ENCODE measurements at places on chromosomes 11 and 22.

GRCh38 chr22:43279867-43280522, 63.2 kb downstream of the SCUBE1 start:
- no peak overlapping the region for H3K27ac ChIP-seq
- H3K36me3 ChIP-seq, result no peaks in the 10 kb centered on the region

- no peak overlapping the region for H3K4me3 ChIP-seq
- no peak overlapping the region for H3K27ac ChIP-seq
- H3K36me3 ChIP-seq, result peaks cover 58% of the 10 kb centered on the region
Observed at GRCh38 chr11:123736769-123737168, 4.7 kb downstream of the ZNF202 start.

DNA sequence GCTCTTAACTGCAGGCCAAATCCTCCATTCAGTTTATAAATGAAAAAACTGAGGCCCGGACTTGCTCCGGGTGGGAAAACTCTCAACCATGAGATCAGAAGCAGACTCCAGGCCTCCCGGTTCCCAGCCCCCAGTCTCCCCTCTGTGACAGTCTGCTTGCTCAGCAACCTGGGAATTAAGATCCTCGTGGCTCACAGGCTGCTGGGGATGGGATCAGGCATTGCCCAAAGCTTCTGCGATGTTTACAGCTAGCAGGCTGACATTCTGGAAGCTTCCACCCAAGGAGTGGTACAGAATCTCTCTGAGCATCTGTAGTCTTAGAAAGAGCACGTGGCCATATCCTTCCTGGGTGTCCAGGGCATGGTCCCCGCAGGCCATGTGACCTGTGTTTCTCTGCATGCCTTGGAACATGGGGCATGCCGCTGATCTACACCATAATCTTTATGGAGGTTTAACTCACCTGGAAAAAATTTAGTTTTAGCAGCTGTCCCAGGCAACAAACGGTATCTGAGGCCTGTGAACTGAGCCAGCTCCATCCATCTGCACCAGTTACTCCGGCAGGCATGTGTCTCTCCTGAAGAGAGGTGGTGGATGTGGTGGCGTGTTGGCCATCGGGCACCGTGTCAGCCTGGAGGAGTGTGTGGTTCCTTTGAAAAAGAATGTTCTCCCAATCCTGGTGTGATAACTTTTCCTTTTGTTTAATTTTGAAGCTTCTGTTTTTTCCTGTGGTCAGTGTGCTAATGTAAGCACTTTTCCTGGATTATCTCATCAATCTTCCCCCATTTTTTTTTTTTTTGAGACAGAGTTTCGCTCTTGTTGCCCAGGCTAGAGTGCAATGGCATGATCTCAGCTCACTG, 7.9 kb downstream of the FBLN1 start:
- H3K36me3 ChIP-seq, result peaks cover 15% of the 10 kb centered on the region
- no peaks in the 10 kb centered on the region for H3K27me3 ChIP-seq
- H3K4me1 ChIP-seq, result peaks cover 77% of the 10 kb centered on the region
- DNase-seq, result no peak
- H3K4me3 ChIP-seq, result peak overlapping the region; percentile 42

DNA sequence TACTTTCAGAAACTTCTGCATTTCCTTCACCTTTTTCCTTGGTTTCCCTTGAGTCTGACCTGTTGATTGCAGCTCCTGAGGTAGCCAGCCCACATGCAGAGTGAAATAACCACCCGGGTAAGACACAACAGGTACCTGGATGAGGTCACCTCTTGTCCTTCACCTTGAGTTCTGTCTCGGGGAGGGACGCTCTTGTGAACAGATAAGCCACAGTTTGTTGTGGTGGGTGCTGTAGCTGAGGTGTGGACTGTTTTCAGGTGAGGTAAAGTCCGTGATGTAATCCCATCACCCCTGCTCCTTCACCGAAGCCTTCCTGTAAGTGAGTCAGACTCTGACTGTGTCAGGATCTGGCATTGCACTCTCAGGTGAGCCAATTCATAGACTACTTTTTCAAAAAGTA, 183.1 kb downstream of the NAV2 start:
- peaks cover 35% of the 10 kb centered on the region for H3K4me1 ChIP-seq
- peaks cover 56% of the 10 kb centered on the region for H3K36me3 ChIP-seq
- H3K27me3 ChIP-seq, result peaks cover 2% of the 10 kb centered on the region
- no peak overlapping the region for H3K4me3 ChIP-seq
- DNase-seq, result no peak

GRCh38 chr11:82896183-82896582, 4.0 kb downstream of the PRCP start:
- peaks cover 17% of the 10 kb centered on the region for H3K4me1 ChIP-seq
- H3K27ac ChIP-seq, result no peak overlapping the region
- DNase-seq, result no peak
- no peak overlapping the region for H3K4me3 ChIP-seq
- no peaks in the 10 kb centered on the region for H3K27me3 ChIP-seq
- no peaks in the 10 kb centered on the region for H3K36me3 ChIP-seq

- peak overlapping the region; percentile 81 for H3K4me3 ChIP-seq
- no peak for DNase-seq
- H3K27me3 ChIP-seq, result peaks cover 17% of the 10 kb centered on the region
Observed at GRCh38 chr11:65491163-65491465, 7.7 kb upstream of the MALAT1 start.

DNA sequence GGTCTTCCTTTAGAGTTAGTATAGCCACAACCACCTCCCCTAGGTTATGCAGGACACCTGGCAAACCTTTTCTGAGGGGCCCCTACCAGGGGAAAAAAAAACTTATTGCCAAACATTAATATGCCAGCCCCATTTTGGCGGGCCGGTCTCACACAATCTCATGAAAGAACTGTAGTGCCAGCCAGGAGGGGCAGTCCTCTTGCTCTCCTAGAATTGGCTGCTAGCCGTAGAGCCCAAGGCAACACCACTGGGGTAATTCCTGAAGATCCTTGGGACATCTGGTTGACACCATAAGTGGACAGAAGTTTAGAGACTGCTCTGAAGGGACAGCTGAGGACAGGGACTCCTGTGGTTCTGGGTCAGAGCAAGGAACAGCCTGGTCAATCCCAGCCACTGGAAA, 24.2 kb downstream of the NAV2 start:
- peaks cover 57% of the 10 kb centered on the region for H3K4me1 ChIP-seq
- H3K27me3 ChIP-seq, result peaks cover 2% of the 10 kb centered on the region
- H3K36me3 ChIP-seq, result peaks cover 4% of the 10 kb centered on the region

- no peaks in the 10 kb centered on the region for H3K4me1 ChIP-seq
- H3K4me3 ChIP-seq, result no peak overlapping the region
Observed at GRCh38 chr22:29716814-29717545, 2.8 kb upstream of the CABP7 start.

- no peak overlapping the region for H3K27ac ChIP-seq
- DNase-seq, result no peak
- H3K27me3 ChIP-seq, result peaks cover 12% of the 10 kb centered on the region
- peaks cover 30% of the 10 kb centered on the region for H3K4me1 ChIP-seq
- H3K36me3 ChIP-seq, result no peaks in the 10 kb centered on the region
Observed at GRCh38 chr11:122600290-122600689, 55.2 kb upstream of the UBASH3B start.

DNA sequence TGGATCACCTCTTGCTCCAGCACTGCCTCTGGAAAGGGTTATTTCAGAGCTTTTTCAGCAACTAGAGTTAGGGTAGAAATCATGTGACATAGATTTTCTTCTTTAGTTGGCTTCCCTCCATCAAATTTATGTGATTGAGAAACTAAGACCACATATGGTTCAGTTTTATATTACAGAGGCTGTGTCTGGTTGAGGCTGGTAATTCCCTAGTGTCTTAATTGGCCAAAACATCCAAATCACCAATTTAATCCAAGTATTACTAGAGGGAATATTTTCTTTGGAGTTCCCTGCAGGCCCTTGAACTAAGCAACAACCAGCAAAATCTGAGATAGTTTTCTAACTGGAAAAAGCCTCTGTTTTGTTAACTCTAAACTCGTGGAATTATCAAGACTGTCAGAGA, 136.3 kb downstream of the ARHGAP42 start:
- no peaks in the 10 kb centered on the region for H3K36me3 ChIP-seq
- H3K27ac ChIP-seq, result no peak overlapping the region
- no peaks in the 10 kb centered on the region for H3K4me1 ChIP-seq
- H3K4me3 ChIP-seq, result no peak overlapping the region
- peaks cover 3% of the 10 kb centered on the region for H3K27me3 ChIP-seq

- no peaks in the 10 kb centered on the region for H3K36me3 ChIP-seq
- H3K4me1 ChIP-seq, result peaks cover 51% of the 10 kb centered on the region
- no peak overlapping the region for H3K4me3 ChIP-seq
- DNase-seq, result no peak
Observed at GRCh38 chr11:102316346-102316904, 859 bp upstream of the BIRC3 start.

DNA sequence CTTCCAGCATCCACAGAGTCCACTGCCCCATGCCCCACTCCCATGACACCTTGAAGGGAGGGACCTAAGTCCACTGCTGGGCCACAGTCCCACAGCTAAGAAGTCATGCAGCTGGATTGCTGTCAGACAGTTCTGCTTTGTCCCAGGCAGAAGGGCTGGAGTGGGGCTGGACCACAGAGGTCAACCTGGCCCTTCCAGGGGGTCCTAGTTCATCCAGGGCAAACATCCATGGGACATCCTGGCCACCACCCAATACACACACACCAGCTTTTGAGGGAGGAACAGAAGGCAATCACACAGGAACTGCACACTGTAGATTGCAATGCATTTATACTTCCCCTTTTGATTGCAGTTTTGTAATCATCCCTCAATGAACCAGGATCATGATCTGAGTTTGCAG, 11.3 kb upstream of the APOL4 start:
- no peaks in the 10 kb centered on the region for H3K4me1 ChIP-seq
- H3K27ac ChIP-seq, result no peak overlapping the region
- H3K27me3 ChIP-seq, result peaks cover 71% of the 10 kb centered on the region
- peaks cover 6% of the 10 kb centered on the region for H3K36me3 ChIP-seq

DNA sequence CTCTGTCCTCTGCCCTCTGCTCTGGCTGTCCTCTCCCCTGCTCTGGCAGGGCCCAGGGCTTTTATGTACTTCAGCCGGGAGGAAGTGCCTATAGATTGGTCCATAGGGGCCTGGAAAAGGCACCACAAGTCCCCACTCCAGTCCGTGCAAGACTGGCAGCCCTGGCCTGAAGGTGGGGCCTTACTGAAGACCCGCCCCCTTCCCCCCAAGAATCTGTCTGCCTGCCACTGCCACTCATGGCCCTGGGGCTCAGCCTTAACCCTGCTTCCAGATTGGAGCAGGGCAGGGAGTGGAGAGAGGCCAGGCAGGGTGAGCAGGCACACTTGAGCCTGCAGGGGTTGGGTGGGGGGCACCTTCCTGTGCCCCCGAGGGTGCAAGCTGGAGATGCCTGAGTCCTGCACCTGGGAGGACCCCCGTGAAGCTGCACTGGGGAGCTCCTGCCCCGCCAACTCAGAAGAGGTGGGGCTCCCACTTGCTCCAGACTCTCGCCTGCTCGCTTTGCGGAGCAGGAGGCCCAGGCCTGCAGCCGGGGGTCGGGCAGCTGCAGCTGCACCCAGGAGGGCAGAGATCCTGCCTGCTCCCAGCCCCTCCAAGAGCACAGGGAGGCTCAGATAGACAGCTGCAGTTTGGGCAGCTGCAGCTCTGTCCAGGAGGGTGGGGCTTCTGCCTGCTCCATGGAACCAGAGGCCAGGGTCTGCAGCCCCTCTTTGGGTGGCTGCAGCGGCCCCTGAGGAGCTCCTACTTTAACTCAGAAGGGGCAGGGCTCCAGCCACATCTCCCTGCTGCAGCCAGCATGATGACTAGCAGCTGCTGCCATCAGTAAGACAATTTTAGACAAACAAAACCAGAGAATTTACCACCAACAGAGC, 51.0 kb upstream of the SC5D start:
- no peak for DNase-seq
- no peak overlapping the region for H3K4me3 ChIP-seq
- H3K4me1 ChIP-seq, result peaks cover 62% of the 10 kb centered on the region
- peaks cover 1% of the 10 kb centered on the region for H3K27me3 ChIP-seq
- no peak overlapping the region for H3K27ac ChIP-seq

DNA sequence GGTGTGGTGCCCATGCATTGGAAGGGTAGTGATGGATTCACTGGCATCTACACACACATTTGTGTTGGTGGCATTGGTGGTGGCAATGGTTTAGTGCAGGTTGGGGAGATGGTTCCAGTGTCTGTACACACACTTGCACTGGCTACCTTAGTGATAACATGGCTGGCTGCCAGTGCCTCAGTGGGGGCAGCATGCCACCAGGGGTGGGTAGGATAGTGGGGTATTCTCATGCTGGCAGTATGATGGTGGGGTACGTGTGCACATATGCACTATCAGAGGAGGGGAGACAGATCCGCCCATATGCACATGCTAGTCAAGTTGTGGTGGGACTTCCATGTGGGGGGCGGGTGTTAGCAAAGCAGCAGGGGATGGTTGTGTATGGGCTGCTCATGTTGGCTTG, 7.1 kb upstream of the OR8K3 start:
- no peak overlapping the region for H3K4me3 ChIP-seq
- no peak for DNase-seq
- no peaks in the 10 kb centered on the region for H3K27me3 ChIP-seq
- H3K4me1 ChIP-seq, result no peaks in the 10 kb centered on the region

DNA sequence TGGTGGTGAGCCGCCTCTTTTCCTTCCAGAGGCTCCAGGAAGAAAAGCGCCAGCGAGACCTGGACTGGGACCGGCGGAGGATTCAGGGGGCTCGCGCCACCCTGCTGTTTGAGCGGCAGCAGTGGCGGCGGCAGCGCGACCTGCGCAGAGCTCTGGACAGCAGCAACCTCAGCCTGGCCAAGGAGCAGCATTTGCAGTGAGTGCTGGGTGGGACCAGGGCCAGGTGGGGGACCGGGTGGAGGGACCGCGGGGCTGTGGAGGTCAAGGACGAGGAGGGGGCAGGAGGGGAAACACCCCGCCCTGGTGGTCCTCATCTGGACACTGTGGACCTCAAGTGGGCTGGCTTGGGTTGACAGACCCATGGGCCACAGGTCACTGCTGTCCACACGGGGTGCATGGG, 17.4 kb downstream of the RIBC2 start:
- peaks cover 9% of the 10 kb centered on the region for H3K4me1 ChIP-seq
- peaks cover 15% of the 10 kb centered on the region for H3K27me3 ChIP-seq
- no peak overlapping the region for H3K27ac ChIP-seq
- H3K36me3 ChIP-seq, result no peaks in the 10 kb centered on the region
- DNase-seq, result no peak
- H3K4me3 ChIP-seq, result no peak overlapping the region

- H3K4me1 ChIP-seq, result peaks cover 11% of the 10 kb centered on the region
- H3K4me3 ChIP-seq, result no peak overlapping the region
- no peaks in the 10 kb centered on the region for H3K36me3 ChIP-seq
Observed at GRCh38 chr22:43783777-43784176, 28.3 kb downstream of the EFCAB6 start.

GRCh38 chr11:28104984-28105383, 3.0 kb downstream of the KIF18A start:
- H3K36me3 ChIP-seq, result peaks cover 26% of the 10 kb centered on the region
- H3K27ac ChIP-seq, result no peak overlapping the region
- peaks cover 6% of the 10 kb centered on the region for H3K27me3 ChIP-seq
- no peak for DNase-seq

- no peaks in the 10 kb centered on the region for H3K36me3 ChIP-seq
- peaks cover 13% of the 10 kb centered on the region for H3K27me3 ChIP-seq
- H3K27ac ChIP-seq, result no peak overlapping the region
Observed at GRCh38 chr11:18778468-18778867, 13.1 kb downstream of the PTPN5 start.

- H3K36me3 ChIP-seq, result no peaks in the 10 kb centered on the region
- H3K4me1 ChIP-seq, result peaks cover 33% of the 10 kb centered on the region
- peak; percentile 28 for DNase-seq
- no peak overlapping the region for H3K27ac ChIP-seq
Observed at GRCh38 chr11:106152824-106153223, 75.4 kb downstream of the AASDHPPT start.

- H3K36me3 ChIP-seq, result no peaks in the 10 kb centered on the region
- peak overlapping the region; percentile 40 for H3K27ac ChIP-seq
- peaks cover 32% of the 10 kb centered on the region for H3K4me1 ChIP-seq
- no peaks in the 10 kb centered on the region for H3K27me3 ChIP-seq
Observed at GRCh38 chr11:35614939-35615569, 3.2 kb upstream of the FJX1 start.

- DNase-seq, result no peak
- H3K4me1 ChIP-seq, result peaks cover 58% of the 10 kb centered on the region
- H3K27ac ChIP-seq, result no peak overlapping the region
Observed at GRCh38 chr11:33617672-33618350, 82.8 kb downstream of the C11orf91 start.

Measured in HFFc6 (cell line).